Naive thymus-derived CD4-positive, alpha-beta T cell (primary cell): ENCODE measurements at places on chromosomes 4 and X. TPM values are rescaled to one million over a fixed set of nuclear protein-coding genes. Genes with fewer than 3 reads are reported as not detected.

- DNase-seq = no peak
- H3K27me3 ChIP-seq = no peaks in the 10 kb centered on the region
- H3K4me3 ChIP-seq = no peak overlapping the region
- H3K4me1 ChIP-seq = no peaks in the 10 kb centered on the region
- no peak overlapping the region for H3K27ac ChIP-seq
- no peaks in the 10 kb centered on the region for H3K36me3 ChIP-seq
Observed at GRCh38 chrX:149346306-149346705, 158.8 kb downstream of the IDS start.

The GLRB gene
- not detected for total RNA-seq

DNA sequence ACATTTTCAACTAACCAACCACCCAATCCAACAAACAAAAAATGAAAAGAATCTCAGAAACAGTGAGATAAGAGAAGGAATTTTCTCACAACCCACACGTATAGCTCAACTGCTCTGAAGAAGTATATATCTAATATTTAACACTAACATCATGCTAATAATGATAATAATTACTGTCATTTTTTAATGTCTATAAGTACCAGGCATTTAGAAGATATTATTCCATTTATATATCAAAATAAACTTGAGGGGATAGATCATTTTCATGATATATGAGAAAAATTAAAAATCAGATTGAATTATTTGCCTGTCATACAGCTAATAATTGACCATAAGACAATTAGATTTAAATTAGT, 4.2 kb upstream of the AFP start:
- DNase-seq = no peak
- H3K27ac ChIP-seq = no peak overlapping the region
- H3K4me1 ChIP-seq = no peaks in the 10 kb centered on the region
- H3K36me3 ChIP-seq = no peaks in the 10 kb centered on the region

DNA sequence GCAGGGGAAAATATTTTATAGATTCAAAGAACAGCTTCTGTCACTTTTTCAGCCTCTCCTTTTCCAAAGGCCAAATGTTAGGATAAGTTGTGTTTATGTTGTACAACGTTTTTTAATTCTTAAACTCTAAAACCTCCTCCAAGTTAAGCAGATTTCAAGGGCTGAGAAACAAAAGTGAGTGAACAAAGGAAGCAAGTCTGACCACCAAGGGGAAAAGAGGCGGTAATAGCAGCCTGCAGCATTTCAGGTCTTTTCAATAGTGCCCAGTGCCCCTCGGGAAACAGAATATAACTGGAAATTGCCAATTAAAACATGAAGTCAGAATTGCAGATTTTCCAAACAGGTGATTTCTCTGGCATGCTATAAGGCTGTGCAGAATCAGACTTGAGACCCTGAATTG, 510.0 kb upstream of the HTR2C start:
- no peaks in the 10 kb centered on the region for H3K36me3 ChIP-seq
- H3K4me1 ChIP-seq = no peaks in the 10 kb centered on the region
- H3K27me3 ChIP-seq = no peaks in the 10 kb centered on the region
- no peak for DNase-seq

GRCh38 chr4:41822325-41822724, 73.8 kb upstream of the PHOX2B start:
- H3K36me3 ChIP-seq = no peaks in the 10 kb centered on the region
- H3K4me1 ChIP-seq = no peaks in the 10 kb centered on the region
- no peaks in the 10 kb centered on the region for H3K27me3 ChIP-seq
- H3K4me3 ChIP-seq = no peak overlapping the region
- H3K27ac ChIP-seq = no peak overlapping the region
- no peak for DNase-seq

DNA sequence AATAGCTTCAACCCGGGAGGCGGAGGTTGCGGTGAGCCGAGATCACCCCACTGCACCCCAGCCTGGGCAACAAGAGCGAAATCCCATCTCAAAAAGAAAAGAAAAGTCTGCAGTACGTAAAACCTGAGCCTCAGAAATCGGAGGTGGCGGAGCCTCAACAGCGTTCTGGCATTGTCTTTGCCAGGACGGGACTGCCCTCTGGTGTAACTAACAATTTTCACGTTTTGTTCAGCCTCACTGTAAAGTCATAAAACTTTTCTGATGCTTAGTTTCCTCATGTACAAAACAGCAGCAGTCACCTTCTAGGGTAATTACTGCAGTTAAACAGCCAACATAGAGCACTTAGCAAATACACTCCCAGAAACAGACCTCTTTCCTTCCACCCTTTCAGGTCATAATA, 121.7 kb downstream of the RBM47 start:
- H3K27me3 ChIP-seq = no peaks in the 10 kb centered on the region
- DNase-seq = no peak
- no peak overlapping the region for H3K4me3 ChIP-seq
- peaks cover 4% of the 10 kb centered on the region for H3K4me1 ChIP-seq
- H3K27ac ChIP-seq = no peak overlapping the region
- no peaks in the 10 kb centered on the region for H3K36me3 ChIP-seq

The AWAT2 gene
- total RNA-seq = not detected

GRCh38 chr4:165384186-165384585, 5.4 kb downstream of the CPE start:
- no peak overlapping the region for H3K27ac ChIP-seq
- no peak for DNase-seq
- H3K36me3 ChIP-seq = no peaks in the 10 kb centered on the region

DNA sequence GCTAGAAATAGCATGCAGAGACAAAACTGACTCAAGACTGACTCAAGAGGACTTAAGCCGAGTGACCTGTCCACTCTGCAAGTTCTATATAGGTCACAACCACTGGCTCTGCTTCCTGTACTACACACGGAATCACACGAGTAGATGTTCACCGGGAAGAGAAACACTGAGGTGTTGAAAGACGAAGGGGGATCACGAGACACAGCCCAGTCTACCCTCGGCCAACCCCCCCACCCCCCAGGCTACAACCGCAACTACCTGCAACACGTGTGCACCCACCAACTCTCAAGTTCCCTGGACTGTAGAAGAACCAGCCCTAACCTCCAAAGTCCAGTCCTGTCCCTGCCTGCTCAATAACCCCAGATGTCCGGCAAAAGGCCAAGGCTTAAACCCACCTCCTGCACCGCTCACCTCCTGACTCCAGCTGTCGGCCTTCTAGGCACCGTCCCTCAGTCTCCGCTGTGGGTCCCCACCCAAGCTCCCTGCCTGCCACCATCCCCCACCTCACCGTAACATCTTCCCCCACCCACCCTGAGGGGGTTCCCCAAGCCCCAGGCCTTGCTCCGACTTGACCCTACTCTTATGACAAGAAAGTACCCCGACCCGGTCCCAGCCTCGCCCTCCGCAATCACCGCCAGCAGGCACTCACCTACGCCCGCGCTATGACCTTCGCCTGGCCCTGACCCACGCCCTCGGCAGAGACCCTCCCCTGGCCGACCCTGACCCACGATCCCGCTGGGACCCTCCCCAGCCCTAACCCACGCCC, 739 bp downstream of the GAK start:
- H3K4me3 ChIP-seq = peak overlapping the region; percentile 83
- H3K27me3 ChIP-seq = no peaks in the 10 kb centered on the region
- no peak for DNase-seq
- H3K4me1 ChIP-seq = peaks cover 24% of the 10 kb centered on the region
- H3K27ac ChIP-seq = peak overlapping the region; percentile 99

DNA sequence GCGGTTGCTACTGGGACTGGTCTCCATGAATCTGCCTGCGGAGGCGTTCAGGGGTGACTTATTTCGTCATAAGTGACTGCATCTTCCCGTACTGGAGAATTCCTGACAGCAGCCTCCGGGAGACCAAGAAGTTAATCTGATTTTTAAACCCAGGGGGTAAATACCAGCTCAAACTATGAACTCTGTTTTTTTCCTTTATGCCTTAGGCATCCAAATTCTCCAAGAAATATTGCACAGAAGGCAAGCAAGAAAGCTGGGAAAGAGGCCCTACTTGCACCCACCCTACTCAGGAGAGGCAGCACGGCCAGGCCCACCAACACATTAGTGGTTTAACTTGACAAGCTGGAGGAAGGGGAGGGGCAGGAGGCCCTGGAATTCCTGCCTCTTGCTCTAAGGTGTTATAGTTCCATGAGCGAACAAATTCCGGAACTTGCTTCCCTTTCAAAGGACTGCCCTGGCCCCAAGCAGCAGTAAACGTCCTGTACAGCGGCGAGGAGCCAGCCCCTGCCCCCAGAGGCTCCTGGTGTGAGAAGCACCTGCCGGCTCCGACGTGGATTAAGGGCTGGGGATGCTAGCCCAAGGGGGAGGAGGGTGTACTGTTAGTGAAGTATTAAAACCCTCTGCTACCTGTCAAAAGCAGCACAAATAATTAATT, 177.2 kb downstream of the AFAP1 start:
- no peak overlapping the region for H3K27ac ChIP-seq
- DNase-seq = no peak
- H3K4me3 ChIP-seq = no peak overlapping the region

DNA sequence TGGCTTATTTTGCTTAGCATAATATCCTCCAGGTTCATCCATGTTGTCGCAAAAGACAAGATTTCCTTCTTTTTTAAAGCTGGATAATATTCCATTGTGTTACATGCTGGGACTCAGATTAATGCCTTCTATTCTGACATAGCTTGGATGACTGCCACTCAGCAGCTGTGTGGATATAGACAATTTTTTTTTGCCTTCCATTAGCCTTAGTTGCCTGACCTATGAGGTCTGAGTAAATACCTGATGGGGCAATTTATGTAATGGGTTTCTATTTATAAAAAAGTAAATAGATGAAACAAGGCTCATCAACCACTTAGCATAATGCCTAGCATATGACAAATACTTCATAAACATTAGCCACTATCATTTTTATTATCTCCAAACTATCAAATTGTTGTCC, 515.4 kb downstream of the ZNF674 start:
- no peaks in the 10 kb centered on the region for H3K4me1 ChIP-seq
- no peaks in the 10 kb centered on the region for H3K27me3 ChIP-seq
- no peaks in the 10 kb centered on the region for H3K36me3 ChIP-seq
- H3K27ac ChIP-seq = no peak overlapping the region
- DNase-seq = no peak

GRCh38 chrX:147550217-147550616, 361.5 kb upstream of the FMR1 start:
- no peak overlapping the region for H3K4me3 ChIP-seq
- no peak for DNase-seq
- no peaks in the 10 kb centered on the region for H3K27me3 ChIP-seq
- H3K4me1 ChIP-seq = no peaks in the 10 kb centered on the region
- no peaks in the 10 kb centered on the region for H3K36me3 ChIP-seq

DNA sequence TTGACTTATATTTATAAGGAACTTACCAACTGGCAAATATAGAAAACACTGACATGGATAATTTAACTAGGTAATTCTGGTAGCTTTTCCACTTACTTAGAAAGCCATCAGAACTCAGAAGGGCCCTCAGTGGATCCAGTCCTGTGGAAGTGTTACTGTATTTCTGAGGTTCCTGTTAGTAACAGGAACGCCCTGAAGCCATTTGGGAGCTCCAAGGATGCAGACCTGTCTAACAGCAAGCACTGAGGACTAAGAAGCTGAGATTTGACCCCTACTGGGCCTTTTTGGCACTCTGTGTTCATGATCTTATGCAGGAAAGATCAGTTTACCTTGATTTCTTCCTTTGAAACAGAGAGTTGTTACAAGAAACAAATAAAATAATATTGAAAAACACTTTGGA, 46.0 kb upstream of the TLL1 start:
- no peaks in the 10 kb centered on the region for H3K4me1 ChIP-seq
- H3K4me3 ChIP-seq = no peak overlapping the region
- H3K36me3 ChIP-seq = no peaks in the 10 kb centered on the region
- no peak overlapping the region for H3K27ac ChIP-seq
- DNase-seq = no peak

The SGMS2 gene
- 0.08 and 0.36 TPM in 2 replicates for total RNA-seq

DNA sequence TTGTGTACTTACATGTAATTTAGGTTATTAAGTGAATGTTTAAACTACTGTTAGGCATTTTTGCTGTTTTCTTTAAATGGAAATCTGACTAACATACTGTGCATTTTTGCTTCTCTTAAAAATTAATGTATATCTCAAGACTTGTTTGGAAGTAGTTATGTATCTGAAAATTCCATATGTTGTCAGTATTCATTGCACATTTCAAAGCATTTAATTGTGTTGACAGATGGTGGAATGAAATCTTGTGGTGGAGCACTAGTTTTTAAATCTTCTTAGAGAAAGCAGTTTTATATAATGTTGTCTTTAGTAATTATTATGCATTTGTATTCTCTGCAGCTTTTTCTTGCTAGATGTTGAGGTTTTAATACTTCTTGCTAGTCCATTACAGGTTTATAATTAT, 71.5 kb upstream of the MSANTD1 start:
- DNase-seq = no peak
- no peaks in the 10 kb centered on the region for H3K27me3 ChIP-seq
- no peak overlapping the region for H3K4me3 ChIP-seq
- H3K27ac ChIP-seq = no peak overlapping the region
- no peaks in the 10 kb centered on the region for H3K4me1 ChIP-seq
- peaks cover 19% of the 10 kb centered on the region for H3K36me3 ChIP-seq

DNA sequence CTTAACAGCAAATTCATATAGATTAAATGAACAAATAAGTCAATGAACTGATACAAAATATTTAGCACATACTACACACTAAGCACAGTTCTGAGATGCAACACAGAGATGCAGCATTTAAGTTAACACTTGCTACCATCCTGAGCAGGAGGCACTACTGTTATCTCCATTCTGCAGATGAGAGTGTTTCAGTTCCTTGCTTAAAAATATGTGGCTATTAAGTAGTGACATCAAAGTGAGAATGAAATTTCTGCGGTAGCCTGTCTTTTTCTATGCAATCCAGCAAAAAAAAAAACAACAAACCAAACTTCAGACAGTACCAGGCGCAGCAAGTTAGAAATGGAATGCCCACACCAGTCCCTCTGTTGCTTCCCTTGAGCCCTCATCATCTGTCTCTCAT, 90.8 kb downstream of the SHISA3 start:
- no peak for DNase-seq
- no peaks in the 10 kb centered on the region for H3K4me1 ChIP-seq
- no peak overlapping the region for H3K4me3 ChIP-seq
- H3K27ac ChIP-seq = no peak overlapping the region
- H3K27me3 ChIP-seq = no peaks in the 10 kb centered on the region
- H3K36me3 ChIP-seq = no peaks in the 10 kb centered on the region

DNA sequence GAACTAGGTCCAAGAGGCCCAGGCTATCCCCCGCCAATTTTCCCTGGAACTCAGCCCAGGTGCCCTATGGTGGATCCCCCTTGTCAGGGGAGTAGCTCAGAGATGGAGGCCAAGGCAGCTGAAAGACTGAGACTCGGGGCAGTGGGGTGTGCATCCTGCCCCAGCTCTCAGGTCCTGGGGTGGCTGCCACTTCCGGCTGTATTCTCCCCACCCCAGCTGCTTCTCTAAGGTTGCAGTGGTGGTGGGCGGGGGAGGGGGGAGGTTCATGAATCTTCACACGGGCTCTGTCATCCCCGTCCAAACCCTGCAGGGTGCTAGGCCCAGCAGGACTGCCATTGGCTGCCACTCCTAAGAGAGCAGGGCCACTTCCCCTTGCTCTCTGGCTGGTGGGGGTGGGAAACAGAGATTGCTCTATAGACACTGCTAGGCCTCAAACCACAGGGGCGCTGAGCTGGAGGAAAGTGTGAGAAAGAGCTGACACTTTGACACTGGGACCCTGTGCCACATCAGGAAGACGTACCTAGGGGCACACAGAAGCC, 1.5 kb downstream of the SASH3 start:
- H3K4me3 ChIP-seq = peak overlapping the region; percentile 93
- peak overlapping the region; percentile 89 for H3K27ac ChIP-seq
- peak; percentile 72 for DNase-seq

GRCh38 chr4:34362654-34363053, 1881.7 kb downstream of the ARAP2 start:
- DNase-seq = no peak
- H3K27ac ChIP-seq = no peak overlapping the region
- no peaks in the 10 kb centered on the region for H3K4me1 ChIP-seq
- no peak overlapping the region for H3K4me3 ChIP-seq
- H3K27me3 ChIP-seq = no peaks in the 10 kb centered on the region
- no peaks in the 10 kb centered on the region for H3K36me3 ChIP-seq

The SPARCL1 gene
- not detected for total RNA-seq

The UGT8 gene
- not detected in 2 replicates for total RNA-seq
